Brain microvascular endothelial cell (primary cell): ENCODE measurements at places on chromosomes 12 and 14.

- DNase-seq: no peak
Observed at GRCh38 chr14:55348766-55349453, 62.7 kb downstream of the ATG14 start.

- DNase-seq: no peak
Observed at GRCh38 chr14:94396628-94397225, 8.3 kb upstream of the SERPINA1 start.

DNA sequence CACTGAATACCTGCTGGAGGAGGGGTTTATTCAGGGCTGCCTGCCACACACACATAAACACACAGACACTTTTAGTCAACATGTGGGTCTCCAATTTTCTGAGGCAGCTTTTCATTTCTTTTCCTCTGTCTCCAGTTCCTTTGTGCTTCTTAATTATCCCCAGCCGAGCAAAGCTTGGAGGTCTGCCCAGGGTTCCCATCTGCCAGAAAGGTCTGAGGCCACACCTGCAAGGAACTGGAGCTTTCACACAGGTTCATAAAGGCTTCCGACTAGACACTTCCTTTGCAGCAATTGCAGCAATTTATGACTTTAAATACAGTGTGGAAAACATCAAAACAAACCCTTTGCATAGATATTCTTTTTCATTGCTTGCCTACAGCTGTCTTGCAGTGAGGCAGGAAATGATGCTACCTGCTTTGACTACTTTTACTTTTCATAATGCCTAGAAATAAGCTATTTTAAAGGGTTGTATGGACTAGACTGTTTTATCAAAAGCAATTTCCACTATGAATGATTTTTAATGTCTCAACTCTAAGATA is 1318.9 kb downstream of the AACS start:
- no peak for DNase-seq

DNA sequence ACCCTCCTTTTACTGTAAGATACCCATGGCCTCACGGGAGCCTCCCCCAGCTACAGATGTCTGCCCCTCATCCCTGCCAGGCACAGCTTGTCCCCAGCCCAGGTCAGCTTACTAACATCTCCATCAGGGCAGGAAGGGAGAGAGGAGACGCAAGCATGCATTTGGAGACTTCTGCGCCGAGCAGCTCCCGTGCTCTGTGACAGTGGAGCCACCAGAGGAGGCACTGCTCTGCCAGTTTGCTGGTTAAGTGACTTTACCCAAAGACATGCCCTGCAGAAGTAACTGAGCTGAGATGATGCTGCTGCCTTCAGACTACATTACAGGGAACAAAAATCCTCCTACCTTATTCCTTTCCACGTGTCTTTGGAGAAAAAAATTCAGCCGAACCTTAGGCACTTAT is 133.4 kb downstream of the ESRRB start:
- DNase-seq: no peak

GRCh38 chr14:51481643-51482042 is 170.1 kb upstream of the FRMD6 start:
- DNase-seq: no peak
